ENCODE measurements at places on chromosomes 5 and 9. TPM values are rescaled to one million over a fixed set of nuclear protein-coding genes. Genes with fewer than 3 reads are reported as not detected.

GRCh38 chr9:130866474-130866965 is 30.1 kb downstream of the QRFP start:
- peak; percentile 91 for DNase-seq

The CCL21 gene
- total RNA-seq, result not detected

The GLRA1 gene
- total RNA-seq, result not detected

DNA sequence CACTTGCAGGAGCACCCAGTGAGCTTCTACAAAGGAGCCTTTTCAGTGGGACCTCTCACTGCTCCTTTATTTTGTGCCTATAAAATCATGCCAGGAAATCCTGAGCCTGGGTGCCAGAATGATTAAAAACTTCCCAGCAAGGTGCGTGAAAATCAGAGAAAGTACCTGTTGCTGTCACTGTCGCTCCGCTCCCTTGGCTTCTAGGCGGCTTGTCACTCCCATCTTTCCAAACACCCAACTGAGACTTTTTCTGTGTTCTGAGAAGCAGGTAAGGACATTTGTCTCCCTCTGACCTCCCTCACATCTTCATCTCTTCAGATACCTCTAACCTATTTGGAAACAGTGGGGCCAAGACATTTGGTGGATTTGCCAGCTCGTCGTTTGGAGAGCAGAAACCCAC is 53.9 kb downstream of the FAM78A start:
- DNase-seq, result no peak

DNA sequence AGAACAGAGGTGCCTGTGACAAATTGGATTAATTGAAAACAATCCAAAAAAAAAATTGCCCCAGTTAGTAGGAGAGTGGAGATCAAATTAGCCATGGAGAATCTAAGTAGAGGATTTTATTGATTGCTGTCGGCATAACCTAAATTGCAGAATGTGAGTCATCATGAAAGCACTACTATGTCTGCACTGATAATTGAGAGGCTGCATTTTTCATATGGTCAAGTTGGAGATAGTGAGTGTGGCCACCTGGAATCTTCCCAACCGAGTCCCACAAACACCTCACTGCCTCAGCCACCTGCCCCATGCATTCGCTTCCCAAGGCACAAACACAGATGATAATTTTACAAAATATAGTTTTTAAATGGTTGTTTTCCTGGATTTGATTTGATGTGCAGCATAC is 123.7 kb downstream of the NTRK2 start:
- no peak for DNase-seq

- no peak for DNase-seq
Measured at GRCh38 chr9:109935406-109936087, 155.5 kb downstream of the PALM2AKAP2 start.

GRCh38 chr9:83936523-83936922 is 15.3 kb upstream of the KIF27 start:
- no peak for DNase-seq

- DNase-seq, result no peak
Measured at GRCh38 chr5:81151546-81151945, 81.6 kb upstream of the CKMT2 start.

DNA sequence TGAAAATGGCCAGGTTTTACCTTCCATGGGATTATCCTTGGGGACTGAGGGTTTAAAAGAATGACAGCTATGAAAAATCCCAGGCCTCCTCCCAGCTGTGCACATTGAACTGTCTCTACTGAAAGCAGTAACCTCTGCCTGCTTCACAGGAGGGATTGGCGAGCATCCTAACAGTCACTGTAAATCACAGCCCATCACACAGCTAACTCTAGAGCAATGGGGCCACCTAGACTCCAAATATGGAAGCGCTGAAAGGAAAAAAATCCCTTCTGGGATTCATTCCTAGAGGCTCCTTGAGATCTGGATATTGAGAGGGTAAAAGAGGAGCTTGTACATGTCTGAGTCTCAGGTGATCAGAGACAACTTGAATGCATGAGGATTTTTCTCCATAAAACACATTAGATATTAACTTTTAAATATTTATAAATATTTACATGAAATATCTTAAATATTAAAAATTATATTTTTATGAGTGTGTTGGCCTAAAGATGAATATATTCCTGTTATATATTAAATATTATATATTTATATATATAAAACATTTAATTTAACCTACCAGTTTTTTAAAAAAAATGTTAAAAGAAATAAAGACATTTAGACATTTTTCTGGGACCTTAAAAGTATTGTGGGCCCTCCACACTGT is 133.8 kb upstream of the SLC24A2 start:
- peak; percentile 44 for DNase-seq

DNA sequence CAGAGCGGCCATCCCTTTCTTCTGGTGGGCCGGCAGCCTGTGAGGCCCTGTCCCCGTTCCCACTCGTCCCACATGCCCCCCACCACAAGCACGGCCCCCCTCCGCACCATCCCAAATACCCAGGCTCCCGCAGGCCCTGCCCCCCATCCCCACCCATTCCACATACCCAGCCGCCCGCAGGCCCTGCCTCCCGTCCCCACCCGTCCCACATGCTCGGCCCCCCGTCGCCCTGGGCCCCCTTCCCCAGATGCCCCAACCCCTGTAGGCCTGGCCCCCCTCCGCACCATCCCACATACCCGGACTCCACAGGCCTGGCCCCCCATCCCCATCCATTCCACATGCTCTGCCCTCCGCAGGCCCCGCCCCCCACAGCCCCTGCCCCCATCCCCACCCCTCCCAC is 11.5 kb downstream of the SLC6A19 start:
- peak; percentile 5 for DNase-seq

GRCh38 chr5:74638544-74638969 is 2.0 kb downstream of the ENC1 start:
- DNase-seq, result no peak

DNA sequence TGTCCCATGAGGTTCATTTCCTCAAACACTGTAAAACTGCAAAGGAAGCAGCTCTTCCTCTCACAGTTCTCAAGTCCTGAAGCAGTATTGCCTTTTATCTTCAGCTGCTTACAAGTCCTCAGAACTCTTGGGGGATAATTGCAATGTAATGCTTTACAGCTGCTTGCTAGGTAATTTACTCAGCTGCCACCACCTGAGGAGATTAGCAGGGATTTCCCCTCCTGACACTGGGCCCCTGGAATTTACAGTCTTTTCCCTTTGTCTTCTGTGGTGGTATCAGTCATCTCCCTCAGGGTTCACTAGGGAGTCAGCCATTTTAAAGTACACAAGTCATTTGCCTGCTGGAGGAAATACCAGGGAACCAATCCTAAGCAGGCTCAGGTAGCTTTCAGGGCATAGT is 754.3 kb upstream of the GRAMD2B start:
- DNase-seq, result no peak

The CCDC192 gene
- 0.53 TPM for total RNA-seq

The PSD2 gene
- total RNA-seq, result 0.57 TPM

The SH3PXD2B gene
- total RNA-seq, result 57.4 TPM

- DNase-seq, result no peak
Measured at GRCh38 chr9:132986114-132986513, 7.6 kb downstream of the GFI1B start.

DNA sequence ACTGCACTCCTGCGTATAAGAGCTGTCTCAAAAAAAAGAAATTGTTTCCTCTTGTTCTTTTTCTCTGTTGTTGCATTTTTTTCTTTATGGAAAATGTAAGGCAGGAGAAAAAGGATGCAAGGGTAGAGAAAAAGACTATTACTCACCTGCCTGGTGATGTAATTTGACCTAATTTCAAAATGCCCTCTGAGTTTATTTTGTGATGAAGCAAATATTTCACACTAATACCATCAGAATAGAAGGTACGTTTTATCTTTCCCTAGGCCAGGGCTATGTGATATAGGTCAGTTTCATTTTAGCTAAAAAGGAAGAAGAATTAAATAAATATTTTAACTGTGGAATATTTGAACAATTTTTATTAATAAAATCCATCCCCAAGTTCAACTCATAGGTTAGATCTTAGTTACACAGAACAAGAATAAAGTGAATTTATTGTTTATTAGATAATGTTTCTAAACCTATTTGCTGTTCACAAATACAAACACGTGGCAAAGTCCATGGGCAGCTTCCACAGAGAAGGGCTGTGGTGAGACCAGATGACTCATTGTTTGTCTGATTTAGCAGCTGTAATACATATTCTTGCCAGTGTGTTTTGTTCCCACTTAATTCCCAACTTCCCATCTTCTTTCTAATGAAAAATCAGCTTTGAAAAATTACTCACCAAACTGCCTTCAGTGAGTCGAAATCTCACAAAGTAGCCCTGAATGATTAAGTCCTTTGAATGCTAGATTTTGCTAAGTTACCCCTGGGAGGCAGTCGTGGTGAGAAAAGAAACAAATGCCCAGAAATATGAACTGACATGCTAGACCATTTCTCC is 52.8 kb upstream of the CCDC112 start:
- DNase-seq, result no peak

DNA sequence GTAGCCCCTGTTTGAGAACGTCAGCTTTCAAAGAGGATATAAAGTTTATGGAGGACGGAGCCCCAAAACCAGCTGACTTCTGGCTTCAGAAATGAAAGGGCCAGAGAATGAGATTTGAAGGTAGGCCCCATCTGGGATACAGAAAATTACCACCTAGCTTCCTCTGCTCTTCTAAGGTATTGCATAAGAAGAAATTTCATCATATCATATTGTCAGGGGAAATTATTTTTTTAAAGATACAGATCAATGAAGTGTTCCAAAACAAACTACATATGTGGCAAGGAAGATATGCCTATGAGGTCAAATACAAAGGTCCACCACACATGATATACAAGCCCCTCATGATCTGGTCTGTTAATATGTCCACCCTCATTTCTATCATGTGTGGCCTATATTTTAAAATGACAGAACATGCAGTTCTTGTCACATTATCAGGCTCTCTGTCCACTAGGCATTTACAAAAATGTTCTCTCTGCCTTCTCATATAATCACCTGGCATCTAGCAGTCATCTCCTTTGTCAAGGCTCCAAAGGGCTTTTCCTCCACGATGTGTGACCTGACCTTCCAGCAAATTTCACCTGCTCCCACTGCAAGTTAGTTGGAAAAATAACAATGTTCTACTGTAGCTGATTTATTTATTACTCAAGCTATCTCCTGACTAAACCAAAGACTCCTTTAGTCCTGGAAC is 83.1 kb downstream of the DPYSL3 start:
- DNase-seq, result no peak

The LRRTM2 gene
- total RNA-seq, result not detected

The RBM22 gene
- 34.0 TPM for total RNA-seq

The ADAMTSL1 gene
- 1.2 TPM for total RNA-seq

The CLIC3 gene
- total RNA-seq, result not detected

- peak; percentile 85 for DNase-seq
Measured at GRCh38 chr9:27528076-27528885, 1.3 kb downstream of the MOB3B start.

DNA sequence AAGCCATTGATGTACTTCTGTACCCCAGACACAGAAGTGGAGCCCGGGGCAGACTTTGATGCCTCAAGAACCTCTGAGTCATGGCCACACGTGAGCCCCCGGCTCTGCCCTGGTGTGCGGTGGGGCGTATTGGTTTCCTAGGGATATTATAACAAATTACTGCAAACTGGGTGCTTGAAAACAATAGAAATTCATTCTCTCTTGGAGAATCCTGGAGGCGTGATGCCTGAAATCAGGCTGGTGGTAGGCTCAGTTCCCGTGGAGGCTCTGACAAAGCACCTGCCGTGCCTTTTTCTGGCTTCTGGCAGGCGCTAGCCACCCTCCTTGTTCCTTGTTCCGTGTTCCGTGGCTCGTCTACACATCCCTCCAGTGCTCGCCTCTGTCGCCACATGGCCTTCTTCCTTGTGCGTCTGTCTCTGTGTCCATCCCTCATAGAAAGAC is 24.2 kb downstream of the NEK6 start:
- DNase-seq, result no peak

GRCh38 chr9:1837453-1838084 is 177.6 kb upstream of the SMARCA2 start:
- DNase-seq, result peak; percentile 76

DNA sequence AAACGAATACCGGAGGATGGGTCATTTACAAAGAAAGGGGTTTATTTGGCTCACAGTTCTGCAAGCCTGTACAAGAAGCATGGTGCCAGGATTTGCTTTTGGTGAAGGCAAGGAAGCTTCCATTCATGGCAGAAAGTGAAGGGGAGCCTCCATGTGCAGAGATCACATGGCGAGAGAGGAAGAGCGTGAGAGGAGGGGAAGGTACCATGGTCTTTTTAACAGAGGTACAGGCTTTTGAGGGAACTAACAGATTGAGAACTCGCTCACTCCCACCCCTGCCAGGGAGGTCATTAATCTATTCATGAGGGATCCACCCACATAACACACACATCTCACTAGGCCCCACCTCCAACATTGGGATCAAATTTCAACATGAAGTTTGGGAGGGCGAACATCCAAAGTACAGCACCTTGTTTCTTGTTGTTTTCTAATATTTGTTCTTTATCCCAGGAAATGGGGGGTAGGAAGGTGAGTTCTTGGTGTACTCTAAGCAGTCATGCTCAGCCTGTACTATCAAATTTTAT is 18.5 kb downstream of the TMC1 start:
- DNase-seq, result peak; percentile 14

The FOXD4L5 gene
- total RNA-seq, result 0.07 TPM

- no peak for DNase-seq
Measured at GRCh38 chr9:34440017-34440416, 18.4 kb downstream of the FAM219A start.

The CDKN2A gene
- total RNA-seq, result 0.57 TPM

The PHF24 gene
- total RNA-seq, result 0.53 TPM

- DNase-seq, result no peak
Measured at GRCh38 chr9:70006306-70006705, 37.3 kb upstream of the MAMDC2 start.

DNA sequence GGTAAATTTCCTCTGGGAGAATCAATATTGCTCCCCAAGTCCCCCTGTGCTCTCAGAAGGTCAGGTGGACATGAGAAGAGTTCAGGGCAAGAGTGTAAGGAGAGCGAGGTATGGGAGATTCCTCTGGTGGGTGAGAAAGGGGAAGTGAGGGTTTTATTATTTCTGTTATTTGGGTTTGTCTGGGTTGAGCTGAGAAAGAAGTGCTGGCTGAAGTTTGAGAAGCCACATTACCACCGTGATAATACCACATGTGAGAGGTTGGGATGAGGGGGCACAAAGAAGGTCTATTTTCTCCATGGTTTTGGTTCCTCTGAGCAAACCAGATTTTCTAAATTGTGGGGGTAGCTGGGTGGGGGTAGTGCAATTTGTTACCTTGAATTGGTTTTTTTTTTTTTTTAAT is 350.4 kb downstream of the OSTF1 start:
- no peak for DNase-seq

The PCDHB14 gene
- 2.6 TPM for total RNA-seq

- no peak for DNase-seq
Measured at GRCh38 chr5:117652036-117652957, 1077.7 kb upstream of the SEMA6A start.

- DNase-seq, result no peak
Measured at GRCh38 chr5:175765858-175766257, 105.5 kb upstream of the CPLX2 start.

- DNase-seq, result no peak
Measured at GRCh38 chr9:16278326-16278999, 592.0 kb downstream of the BNC2 start.

The SLC36A1 gene
- 13.7 TPM for total RNA-seq

The DAB2 gene
- 3.9 TPM for total RNA-seq

The DMGDH gene
- total RNA-seq, result 0.35 TPM

All from WTC11 (cell line).